ENCODE measurements at places on chromosomes 2 and 18.

DNA sequence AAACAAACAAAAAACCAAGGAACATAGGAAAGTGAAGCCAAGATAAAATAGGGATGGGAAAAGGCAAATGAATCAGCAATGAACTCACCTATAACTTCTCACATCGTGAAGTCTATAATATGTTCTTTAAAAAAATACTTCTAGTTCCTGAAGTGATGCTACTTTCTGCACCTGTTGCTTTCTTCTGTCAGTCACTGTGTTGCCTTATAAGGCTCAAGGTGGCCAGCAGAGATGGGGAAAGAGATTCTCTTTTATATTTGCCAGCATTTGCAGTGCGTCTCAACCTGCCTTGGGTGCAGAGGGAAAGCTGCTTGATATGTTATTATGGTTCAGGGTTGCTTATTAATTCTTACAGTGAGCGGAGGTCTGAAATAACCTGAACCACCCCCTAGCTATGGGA lies 14.0 kb downstream of the QPCT start:
- no peak for DNase-seq

- DNase-seq, result peak; percentile 99
Measured at GRCh38 chr2:186575302-186575701, 14.6 kb upstream of the ITGAV start.

DNA sequence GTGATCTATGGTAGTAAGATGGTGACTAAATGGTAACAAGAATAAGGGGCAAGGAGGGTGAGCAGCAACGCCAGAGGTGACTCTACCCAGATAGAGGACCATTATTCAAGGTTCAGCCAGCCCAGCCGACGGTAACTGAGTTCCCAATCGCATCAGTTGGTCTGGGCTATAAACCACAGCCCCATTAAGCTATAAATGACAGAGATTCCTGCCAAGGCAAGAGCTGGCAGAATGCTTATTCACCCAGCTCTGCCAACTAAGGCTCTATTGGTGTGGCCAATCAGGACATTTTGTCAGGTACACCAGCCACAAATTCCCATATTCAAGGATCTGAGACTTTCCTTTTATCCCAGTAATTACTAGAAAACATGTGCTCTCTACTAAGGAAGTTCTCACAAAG lies 3.6 kb downstream of the CHN1 start:
- DNase-seq, result no peak

- DNase-seq, result no peak
Measured at GRCh38 chr2:23568626-23569190, 183.7 kb downstream of the KLHL29 start.

- peak; percentile 23 for DNase-seq
Measured at GRCh38 chr2:43222475-43223309, 3.7 kb downstream of the ZFP36L2 start.

- no peak for DNase-seq
Measured at GRCh38 chr2:85394261-85394681, 15.9 kb downstream of the CAPG start.

DNA sequence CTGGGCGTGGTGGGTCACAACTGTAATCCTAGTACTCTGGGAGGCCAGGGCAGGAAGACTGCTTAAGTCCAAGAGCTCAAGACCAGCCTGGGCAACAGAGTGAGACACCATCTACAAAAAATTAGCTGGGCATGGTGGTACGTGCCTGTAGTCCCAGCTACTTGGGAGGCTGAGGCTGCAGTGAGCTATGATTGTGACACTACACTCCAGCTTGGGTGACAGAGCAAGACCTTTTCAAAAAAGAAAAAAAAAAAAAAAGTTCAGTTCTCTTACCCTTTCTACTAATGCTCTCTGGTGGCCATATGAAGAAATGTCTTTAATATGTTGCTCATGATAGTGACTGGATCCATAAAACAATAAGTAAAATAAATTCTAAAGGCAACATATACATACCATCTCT lies 14.9 kb downstream of the TYW5 start:
- peak; percentile 24 for DNase-seq

GRCh38 chr18:32439802-32440201 lies 30.9 kb downstream of the GAREM1 start:
- no peak for DNase-seq

DNA sequence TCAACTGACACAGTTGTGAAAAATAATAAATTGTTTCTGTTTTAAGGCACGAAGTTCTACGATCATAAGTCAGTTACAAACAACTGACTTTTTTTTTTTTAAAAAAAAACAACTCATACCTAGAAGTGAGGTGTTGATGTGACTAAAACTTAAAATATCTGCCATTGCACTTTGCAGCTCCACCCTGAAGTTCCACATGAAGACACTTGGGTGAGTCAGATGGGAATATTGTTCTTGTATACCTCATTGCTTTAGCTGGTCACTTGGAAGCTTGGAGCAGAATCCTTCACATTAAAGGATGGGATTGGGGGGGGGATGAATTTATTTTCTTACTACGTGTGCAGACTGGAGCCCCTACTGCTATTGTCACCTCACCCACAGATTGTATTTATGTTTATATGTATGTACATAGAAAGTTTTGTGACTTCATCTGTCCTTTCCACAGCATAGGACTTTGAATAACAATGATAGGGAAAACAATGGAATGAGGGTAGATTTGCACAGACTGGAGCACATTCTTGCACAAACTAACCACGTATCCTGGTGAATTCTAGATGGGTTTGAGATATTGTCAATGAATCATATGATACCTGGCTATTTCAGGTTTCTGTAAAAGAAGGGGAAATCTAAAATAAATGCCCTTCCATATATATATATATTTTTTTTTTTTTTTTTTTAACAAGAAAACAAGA lies 57.9 kb upstream of the ARHGAP15 start:
- no peak for DNase-seq

- no peak for DNase-seq
Measured at GRCh38 chr18:27057519-27058234, 127.4 kb downstream of the CHST9 start.

- DNase-seq, result no peak
Measured at GRCh38 chr2:232102380-232102779, 140.9 kb downstream of the DIS3L2 start.

GRCh38 chr18:65753520-65753919 lies 2.7 kb downstream of the CDH7 start:
- DNase-seq, result peak; percentile 31

DNA sequence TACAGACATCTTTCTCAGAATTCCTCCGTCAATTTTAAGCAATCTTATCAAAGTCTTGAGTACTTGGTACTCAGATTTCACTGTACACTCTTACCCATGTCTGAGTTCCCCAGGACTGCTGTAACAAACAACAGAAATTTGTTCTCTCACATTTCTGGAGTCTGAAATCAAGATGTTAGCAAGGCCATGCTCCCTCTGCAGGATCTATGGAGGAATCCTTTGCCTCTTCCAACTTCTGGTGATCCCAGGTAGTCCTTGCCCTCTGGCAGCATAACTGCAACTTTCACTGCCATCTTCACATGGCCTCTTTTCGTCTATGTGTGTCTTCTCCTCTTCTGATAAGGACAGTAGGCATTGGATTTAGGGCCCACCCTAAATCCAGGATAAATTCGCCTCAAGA lies 17.1 kb upstream of the CACNB4 start:
- no peak for DNase-seq

DNA sequence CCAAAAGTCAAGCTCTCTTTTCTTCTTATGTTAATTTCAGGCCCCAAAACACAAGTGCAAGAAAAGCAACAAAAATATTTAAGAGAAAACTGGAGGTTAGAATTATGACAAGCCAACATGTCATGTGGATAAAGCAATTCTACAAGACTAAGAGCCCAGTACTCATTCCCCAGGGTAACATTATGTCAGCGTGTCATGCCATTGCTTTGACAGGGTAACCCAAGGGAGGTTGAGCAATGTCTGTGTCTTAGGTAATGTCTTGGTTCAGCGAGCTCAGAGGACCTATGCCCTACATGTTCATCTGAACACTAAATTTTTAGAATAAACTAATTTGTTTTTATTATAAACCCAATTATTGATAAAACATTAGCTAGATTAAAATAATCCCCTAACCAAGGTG lies 173.2 kb upstream of the ZNF804A start:
- no peak for DNase-seq

GRCh38 chr18:474416-474815 lies 26.1 kb downstream of the COLEC12 start:
- DNase-seq, result no peak

GRCh38 chr2:173584676-173585458 lies 230.2 kb downstream of the CDCA7 start:
- no peak for DNase-seq

- peak; percentile 28 for DNase-seq
Measured at GRCh38 chr18:57748770-57749603, 54.1 kb downstream of the ATP8B1 start.

DNA sequence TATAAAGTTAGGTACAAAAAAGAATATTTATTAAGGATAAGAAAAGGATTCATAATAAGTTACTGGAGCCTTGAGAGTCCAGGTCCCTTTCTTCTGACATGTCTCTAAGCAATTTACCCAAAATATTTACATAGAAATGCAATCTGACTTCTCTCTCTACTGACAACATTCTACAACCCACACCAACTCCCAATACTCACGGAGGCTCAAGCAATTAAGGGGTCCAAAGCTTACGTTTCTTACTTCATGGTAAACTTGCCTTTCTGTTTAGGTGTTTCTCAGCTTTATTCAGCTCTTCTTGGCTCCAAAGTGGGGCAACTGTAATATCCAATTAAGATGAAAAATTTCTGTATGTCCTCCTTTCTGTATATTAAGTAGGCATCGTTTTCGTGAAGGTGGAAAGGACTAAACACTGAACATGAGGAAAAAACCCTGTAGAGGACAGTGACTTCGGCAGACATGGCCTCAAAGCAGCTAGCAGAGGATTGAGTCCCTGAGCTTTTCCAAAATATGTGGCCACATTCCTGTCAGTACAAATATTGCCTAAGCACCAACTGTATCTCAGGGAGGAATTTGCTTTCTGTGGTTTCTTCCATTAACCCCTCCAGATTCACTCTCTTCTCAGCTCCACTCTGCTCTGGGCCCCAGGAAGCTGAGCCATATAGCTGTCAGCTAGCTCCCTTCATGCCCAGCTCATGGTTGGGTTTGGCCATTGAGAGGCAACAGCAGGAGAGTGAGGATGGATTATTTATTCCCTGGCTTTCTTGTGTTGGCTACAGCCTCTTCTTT lies 67.9 kb upstream of the GLS start:
- DNase-seq, result peak; percentile 85

DNA sequence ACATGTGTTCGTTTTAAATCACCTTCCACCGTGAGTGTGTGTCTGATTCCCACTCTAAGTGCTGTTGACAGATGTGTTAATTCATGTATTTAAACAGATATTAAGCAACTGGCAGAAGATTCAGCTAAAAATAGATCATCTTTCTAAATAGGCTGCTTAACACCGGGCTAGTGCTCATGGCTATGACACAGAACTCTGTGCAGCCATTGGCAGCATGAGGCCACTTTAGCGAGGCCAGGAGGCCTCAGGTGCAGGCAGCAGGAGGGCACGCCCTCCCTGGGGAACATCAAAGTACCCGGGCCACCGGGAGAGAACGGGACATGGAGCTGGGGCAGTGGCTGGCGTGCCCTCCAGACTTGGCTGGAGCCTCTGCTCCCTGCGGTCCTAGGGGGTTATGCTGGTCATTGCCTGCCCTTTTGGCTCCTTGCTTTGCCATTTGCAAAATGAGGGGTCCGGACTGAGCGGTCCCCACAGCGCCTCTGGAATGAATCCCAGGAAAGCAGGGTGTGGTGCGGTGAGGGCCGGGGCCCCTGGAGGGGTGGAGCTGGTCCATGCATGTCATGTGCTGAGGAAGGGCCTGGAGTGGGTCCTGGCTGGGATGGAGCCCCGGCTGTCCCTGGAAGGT lies 62.8 kb upstream of the HDAC4 start:
- DNase-seq, result no peak

- DNase-seq, result peak; percentile 84
Measured at GRCh38 chr18:11245879-11246278, 96.5 kb upstream of the PIEZO2 start.

- DNase-seq, result no peak
Measured at GRCh38 chr2:35871672-35872071, 483.9 kb upstream of the CRIM1 start.

DNA sequence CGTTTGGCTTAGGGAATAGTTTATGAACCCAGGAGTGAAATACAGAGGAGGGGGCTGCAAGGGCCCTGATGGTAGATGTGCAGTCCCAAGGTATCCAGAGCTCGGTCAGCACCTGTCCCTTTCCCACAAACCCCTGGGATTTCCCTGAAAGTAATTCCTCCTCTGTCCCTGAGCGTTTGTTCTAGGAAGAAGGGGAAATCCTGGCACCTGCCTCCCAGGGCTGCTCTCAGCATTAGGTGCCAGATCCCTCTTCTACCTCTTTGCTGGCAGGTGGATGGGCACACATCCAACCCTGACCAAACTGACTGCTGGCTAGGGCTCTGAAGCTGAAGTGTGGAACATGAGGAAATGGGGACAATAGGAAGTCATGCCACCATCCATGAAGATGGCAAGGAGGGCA lies 824.0 kb downstream of the SLC4A3 start:
- DNase-seq, result no peak

DNA sequence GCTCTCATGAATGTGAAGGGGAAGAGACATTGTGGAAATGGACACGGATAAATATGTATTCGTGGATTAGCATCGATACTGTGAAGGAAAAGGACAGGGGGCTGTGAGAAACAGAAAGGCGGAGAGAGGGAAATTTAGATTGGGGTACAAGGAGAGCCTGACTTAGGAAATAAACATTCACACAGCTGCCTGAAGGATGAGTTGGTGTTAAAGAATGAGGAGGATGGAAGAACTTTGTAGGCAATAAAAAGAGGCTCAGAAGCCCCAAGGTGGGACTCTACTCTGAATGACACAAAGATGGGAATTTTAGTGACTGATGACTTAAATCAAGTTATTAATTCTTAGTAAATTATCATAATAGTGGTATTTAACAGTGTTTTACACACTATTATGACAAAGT lies 10.1 kb downstream of the MYO1B start:
- peak; percentile 43 for DNase-seq

GRCh38 chr2:71878626-71879508 lies 268.8 kb downstream of the CYP26B1 start:
- DNase-seq, result no peak

GRCh38 chr2:122481717-122482116 lies 726.3 kb downstream of the TSN start:
- DNase-seq, result no peak

GRCh38 chr18:9913151-9913525 lies 678 bp upstream of the VAPA start:
- no peak for DNase-seq

DNA sequence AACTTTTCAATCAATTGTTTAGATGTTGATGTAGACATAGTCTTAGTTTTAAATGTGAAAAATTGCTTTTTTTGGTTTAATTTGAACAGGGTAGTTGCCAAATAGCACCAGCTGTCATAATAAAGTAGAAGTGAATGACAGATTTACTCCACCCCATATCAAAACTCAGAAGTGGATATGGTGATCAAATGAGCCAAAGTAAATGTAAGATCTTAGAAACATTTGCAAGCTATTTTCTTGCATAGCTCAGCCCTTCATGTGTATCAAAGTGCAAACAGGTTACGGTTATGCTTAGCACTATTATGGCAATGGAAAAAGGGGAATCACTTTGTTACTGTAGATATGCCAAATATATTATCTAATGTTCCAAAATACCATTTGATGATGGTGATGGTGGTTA lies 540.9 kb upstream of the NRP2 start:
- no peak for DNase-seq

- DNase-seq, result no peak
Measured at GRCh38 chr18:8972116-8972515, 130.4 kb upstream of the NDUFV2 start.

GRCh38 chr2:176872406-176872805 lies 340.2 kb upstream of the HNRNPA3 start:
- DNase-seq, result no peak

GRCh38 chr18:73613706-73614340 lies 533.8 kb downstream of the FBXO15 start:
- peak; percentile 12 for DNase-seq

- DNase-seq, result peak; percentile 65
Measured at GRCh38 chr2:236608188-236608525, 38.5 kb downstream of the ACKR3 start.

Measured in fibroblast of skin of right quadriceps (primary cell).